Stimulated activated CD4-positive, alpha-beta T cell treated with anti-CD3 and anti-CD28 coated beads, Interleukin-12 subunit alpha, Interleukin-12 subunit beta, amount 100 ng/mL, for 4 hours (primary cell): ENCODE measurements at places on chromosomes 6 and 20.

DNA sequence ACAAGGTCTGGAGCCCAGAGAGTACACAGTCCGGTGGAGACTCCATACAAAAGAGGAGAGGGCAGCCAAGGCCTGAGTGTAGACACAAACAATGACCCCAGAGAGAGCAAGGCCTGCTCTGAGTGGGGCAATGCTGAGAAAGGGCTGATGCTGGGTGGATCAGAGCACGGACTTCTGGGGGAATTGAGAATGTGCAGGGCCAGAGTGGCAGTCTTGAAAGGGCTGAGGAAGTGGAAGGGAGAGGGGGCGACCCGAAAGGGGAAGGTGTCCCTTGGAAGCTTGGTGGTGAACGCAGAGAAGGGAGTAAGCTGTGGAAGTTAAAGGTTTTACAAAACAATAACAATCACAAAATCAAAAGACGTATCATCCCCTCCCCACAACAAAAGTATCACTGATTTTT, 12.0 kb upstream of the GRM4 start:
- DNase-seq = no peak

GRCh38 chr6:129504456-129504855, 205.5 kb downstream of the ARHGAP18 start:
- DNase-seq = no peak

DNA sequence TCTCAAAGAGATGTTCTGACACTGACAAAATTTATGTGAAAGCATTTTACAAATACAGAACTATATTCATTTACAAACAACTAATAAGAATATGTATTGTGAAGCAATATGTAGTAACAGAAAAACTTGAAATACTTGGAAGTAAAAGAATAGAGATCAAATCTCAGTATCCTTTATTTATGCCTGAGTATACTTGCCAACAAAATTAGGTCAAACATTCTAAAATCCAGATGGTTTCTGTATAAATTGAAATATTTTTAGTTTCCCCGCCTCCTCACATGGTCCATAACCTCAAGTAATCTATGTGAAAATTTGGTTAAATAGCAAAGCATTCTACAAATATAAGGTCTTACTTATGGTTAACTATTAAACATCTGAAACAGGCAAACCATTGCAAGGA, 545.4 kb downstream of the EYS start:
- no peak for DNase-seq

DNA sequence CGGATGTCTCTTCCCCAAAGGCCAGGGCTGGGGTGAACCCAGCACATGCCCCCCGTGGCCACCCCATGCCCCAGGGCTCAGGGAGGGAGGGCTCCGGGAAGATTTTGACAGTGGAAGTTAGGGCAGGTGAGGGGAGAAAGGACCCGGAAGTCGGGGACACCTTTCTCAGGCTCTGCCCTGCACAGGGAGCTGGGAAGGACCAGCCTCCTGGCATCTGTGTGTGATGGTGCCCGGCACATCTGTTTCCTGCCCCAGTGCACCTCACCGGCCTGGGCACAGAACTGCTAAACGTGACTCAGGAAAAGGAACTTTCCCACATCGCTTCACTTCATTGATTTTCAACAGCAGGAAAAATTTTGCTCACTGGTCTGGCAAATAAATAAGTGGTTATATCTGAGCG, 141.1 kb upstream of the AFDN start:
- DNase-seq = no peak

- DNase-seq = no peak
These were observed 44.5 kb downstream of the FUT9 start for GRCh38 chr6:96060249-96060648.

- DNase-seq = no peak
These were observed 302.9 kb downstream of the CLIC5 start for GRCh38 chr6:45712786-45713185.

GRCh38 chr6:130525408-130525807, 159.6 kb downstream of the TMEM200A start:
- no peak for DNase-seq

DNA sequence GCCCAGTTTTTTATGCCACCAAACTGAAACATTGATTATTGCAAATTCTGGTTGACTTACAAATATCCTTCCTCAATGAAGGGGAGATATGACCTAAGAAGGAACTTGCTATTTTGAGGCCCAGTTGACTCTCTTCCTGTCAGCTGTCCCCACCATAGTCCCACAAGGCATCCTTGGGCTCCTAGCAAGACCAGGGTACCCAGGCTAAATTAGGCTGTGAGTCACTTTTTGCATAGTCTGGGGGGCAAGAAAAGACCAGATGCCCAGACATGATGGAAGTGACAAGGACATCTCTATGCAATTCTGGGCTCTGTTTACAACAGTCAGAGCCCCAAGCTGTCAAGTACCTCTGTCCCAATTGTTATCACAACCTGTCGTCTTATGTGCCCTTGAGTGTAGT, 31.8 kb upstream of the MAFB start:
- DNase-seq = no peak

- DNase-seq = no peak
These were observed 50.7 kb downstream of the TAF4 start for GRCh38 chr20:62014889-62015537.

DNA sequence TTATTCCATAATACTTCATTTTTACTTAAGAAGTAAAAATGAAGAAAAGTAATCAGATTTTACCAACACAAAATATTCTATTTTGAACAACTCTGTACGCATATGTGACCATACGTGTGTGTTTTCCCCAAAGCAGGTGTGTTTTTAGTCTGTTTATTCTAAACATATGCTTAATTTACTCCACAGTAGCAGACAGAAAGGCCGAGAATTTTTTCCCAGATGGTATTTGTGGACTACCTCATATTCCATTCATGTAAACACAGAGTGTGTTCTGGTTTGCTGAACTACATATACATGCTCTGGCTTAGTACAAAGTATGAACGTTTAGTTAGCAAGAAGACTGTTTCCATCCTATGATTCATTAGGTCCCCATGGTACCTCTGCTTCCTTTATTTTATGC, 233.3 kb upstream of the RUNX2 start:
- DNase-seq = no peak

GRCh38 chr6:118288355-118289124, 259.6 kb upstream of the PLN start:
- DNase-seq = no peak

GRCh38 chr6:43665376-43665775, 20.5 kb downstream of the RSPH9 start:
- no peak for DNase-seq

DNA sequence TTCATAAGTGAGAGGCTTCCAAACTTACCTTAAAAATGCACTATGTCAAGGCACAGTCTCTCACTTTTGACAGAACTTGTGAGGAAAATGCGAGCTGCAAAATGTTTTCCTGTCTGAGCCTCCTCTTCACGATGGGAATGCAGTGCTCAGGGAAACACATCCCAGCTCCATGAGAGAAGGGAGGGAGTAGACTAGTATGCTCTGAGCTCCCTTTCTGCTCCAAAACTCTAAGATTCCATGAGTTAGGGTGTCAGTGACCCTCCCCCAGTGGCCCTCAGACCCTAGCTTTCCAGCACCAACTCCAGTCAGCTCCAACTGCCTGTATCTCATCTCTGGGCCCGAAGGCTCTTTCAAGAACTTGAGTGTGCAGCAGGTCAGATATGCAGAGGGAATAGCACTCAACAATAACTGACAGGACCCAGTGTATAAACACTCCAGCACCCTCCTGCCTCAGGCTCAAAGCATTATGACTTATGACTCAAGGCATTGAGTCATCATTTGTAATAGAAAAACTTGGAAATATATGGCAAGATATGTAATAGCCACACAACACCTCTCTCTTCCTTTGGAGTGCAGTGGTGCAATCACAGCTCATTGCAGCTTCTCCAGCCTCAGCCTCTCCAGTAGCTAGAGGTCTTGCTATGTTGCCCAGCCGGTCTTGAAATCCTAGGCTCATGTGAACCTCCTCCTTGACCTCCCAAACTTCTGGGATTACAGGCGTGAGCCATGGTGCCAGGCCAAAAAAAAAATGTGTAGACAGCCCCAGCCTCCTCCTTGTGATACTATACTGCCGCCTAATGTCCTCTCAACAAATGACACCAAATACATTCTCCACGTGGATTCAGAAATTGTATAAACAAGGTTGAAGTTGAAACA, 16.7 kb upstream of the ENTPD6 start:
- DNase-seq = no peak

DNA sequence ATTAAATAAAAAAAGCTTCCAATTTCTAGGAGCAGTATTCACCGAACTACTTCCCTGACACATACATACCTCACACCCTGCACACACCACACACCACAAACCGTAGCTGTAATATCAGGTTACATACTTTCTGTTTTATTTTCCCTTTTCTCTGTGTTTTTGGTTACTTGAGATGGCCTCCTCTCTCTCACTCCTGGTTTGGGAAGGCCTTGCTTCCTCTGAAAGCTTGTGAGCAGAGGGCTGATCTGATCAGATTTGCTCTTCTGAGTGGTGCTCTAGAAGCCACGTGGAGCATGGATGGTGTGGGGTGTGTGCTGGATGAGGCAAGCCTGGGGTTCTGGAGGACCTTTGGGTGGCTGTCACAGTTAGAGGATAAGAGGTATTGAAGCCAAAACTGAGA, 20.9 kb downstream of the UTRN start:
- no peak for DNase-seq

DNA sequence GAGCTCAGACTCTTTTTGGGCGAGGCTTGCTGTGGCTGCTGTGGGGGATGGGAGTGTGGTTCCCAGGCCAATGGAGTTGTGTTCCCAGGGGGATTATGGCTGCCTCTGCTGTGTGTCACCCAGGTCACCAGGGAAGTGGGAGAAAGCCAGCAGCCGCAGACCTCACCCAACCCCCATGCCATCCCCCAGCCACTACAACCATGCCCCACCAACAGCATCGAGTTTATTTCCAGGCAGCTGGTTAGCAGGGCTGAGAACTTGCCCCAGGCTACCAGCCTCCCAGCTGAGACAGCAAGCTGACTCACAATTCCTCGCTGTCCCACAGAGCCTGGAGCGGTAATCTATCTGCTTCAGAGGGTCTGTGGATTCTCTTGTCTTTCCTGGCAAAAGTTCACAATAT, 331.7 kb downstream of the FRK start:
- DNase-seq = no peak

DNA sequence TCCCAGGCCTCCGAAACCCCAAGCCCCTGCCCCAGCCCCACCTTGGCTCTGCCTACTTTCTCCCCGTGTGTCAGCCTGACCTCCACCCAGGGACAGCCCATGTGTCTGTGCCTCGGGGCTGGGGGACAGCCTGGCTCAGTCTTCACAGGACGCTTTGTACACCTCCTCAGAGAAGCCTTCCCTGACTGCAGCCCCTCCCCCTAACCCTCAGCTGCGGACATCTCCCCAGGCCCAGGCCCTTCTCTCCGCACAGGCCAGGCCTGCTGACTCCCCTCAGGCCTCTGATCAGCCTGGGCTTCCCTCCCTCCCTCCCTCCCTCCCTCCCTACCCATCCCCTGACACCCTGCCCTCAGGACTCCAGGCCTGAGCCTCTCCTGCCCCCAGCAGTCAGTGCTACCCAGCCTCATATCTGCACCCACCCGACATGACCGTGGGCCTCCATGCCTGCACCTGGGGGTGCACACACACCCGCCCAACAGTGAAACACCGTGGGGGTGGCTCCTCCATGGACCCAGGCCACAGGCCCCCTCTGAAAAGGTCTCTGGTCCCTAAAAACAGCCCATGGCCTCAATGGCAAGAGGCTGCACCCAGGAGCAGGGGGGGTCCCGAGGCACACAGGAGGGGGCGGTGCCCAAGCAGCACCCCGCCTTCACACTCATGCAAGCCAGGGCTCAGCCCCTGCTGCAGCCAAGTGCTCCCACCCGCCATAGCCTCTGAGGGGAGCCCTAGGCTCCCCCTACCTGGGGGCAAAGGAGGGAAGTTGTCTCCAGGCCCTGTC, 12.9 kb downstream of the LAMA5 start:
- no peak for DNase-seq

GRCh38 chr6:154590756-154591155, 80.3 kb upstream of the CNKSR3 start:
- no peak for DNase-seq

DNA sequence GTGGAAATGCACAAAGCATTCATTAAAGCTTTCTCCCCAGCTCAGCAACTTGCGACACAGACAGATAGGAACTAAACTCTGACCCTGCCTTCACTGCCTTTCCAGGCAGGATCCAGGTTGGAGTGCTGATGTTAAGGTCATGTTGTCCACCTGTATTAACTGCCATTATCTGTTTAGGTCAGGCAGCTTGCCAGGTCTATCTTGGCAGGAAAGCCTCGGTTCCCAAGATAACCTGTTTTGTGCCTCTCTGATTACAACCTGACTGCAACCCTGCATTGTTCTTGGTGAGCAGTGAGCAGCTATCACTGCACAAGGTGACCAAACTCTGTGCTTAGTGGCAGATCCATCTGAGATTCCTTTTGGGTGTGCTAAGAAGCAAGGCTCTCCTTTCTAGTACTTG, 23.2 kb upstream of the ELOVL2 start:
- DNase-seq = no peak

- DNase-seq = no peak
These were observed 429.7 kb downstream of the KIF16B start for GRCh38 chr20:16143596-16143995.

DNA sequence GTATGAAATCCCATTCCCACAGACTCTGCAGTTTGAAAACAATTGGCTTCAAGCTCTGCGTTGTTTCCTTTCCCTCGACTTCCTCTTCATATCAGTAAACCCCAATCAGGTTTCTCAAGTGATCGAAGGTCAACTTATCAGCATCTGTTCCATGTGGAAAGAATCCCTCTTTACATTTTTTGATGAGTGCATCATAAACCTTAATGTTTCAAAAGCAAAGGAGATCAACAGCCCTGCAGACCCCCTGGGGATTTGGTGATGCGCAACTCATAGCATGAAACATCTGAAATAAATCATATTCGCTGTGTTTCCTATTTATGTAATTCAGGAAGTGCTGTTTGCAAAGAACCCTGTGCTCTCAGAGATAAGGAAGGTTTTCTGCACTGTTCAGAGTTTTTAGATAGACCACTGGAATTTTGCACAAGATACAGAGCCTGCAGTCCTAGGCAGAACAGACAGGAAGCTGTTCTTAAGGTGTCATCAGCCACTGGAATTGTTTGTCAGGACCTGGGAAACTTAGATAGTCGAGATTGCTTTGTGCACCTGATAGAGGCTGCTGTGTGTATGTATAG, 216.0 kb downstream of the HIVEP2 start:
- no peak for DNase-seq

DNA sequence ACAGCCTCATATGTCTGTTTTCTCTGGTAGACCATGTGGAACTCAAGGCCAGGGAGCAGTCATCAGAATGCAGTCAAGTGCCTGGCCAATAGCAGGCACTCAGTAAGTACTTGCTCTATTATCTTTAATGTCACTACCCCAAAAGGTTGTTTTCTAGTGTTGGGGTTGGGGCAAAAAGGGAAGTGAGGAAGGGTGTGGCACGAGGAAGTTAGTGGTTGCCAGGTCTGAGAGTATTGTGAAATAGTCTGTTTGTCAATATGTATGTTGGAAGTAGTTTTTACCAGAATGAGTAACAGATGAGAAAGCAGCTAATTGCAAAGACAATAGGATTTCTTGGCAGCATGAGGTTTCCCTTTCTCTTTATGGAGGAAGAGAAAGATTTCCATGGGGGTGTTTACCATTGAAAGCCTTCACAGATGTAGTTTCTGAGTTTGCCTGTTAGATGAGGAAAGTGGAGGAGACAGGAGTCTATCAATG, 59.5 kb upstream of the ARMH2 start:
- no peak for DNase-seq

- DNase-seq = no peak
These were observed 100.9 kb downstream of the OPRM1 start for GRCh38 chr6:154139892-154140291.

GRCh38 chr6:97160280-97160679, 122.7 kb downstream of the MMS22L start:
- no peak for DNase-seq
